Stimulated activated CD8-positive, alpha-beta memory T cell treated with anti-CD3 and anti-CD28 coated beads, Interleukin-15, amount 100 ng/mL, for 24 hours (primary cell): ENCODE measurements at places on chromosomes 6 and 20.
A peak's percentile ranks its signal among the peaks of the same experiment; 100 is the strongest.

DNA sequence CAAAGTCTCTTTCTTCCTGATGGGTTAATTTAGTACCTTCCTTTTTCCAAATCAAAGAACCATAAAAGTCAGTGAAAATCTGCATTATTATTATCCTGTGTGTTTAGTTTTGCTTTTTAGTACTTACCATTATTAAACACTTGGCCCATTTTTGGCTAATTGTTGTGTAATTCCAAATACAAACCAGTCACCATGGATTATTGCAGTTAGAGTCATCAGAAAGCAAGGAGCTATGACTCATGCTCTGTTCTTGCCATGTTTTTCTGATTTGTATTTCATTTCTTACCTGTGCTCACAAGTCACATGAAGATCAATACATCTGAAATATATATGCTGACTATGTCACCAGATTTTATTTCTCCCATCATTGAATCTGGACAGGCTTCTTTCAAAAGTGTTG is 31.3 kb downstream of the SLC22A3 start:
- DNase-seq, result no peak

DNA sequence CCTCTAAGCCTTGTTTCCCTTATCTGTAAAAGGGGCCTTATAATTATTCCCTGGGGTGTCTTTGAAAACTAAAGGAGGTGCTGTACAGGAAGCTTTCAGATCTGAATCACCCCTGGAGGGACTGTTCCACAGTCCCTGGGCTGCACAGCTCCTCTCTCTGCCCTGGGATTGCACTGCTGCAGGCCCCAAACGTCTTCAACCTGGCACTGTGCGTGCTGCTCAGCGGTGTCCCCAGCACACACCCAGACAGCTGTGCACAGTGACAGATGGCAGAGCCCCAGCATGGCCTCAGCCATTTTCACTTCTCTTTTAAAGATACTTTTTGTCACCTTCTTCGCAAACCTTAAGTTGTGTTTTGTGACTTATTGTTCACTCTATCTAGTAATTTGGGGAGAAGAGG is 50.7 kb upstream of the INSM1 start:
- DNase-seq, result no peak

- no peak for DNase-seq
Measured at GRCh38 chr6:40848038-40848437, 191.0 kb downstream of the UNC5CL start.

GRCh38 chr6:109690373-109690736 is 647 bp downstream of the AK9 start:
- peak; percentile 25 for DNase-seq

DNA sequence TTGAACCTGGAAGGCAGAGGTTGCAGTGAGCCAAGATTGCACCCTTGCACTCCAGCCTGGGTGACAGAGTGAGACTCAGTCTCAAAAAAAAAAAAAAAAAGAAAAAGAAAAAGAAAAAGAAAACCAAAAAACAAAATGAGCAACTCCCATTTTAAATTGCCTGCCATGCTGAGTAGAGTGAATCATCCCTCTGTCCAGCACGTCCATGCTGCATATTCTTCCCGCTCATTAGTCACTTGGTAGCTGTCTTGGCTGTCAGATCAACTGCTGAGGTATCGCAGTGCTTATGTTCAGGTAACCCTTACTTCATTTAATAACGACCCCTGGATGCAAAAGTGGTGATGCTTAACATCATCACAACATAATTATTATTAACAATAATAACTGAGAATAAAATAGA is 72.6 kb upstream of the RNF24 start:
- no peak for DNase-seq

GRCh38 chr6:88565836-88566235 is 397.6 kb downstream of the RNGTT start:
- no peak for DNase-seq

DNA sequence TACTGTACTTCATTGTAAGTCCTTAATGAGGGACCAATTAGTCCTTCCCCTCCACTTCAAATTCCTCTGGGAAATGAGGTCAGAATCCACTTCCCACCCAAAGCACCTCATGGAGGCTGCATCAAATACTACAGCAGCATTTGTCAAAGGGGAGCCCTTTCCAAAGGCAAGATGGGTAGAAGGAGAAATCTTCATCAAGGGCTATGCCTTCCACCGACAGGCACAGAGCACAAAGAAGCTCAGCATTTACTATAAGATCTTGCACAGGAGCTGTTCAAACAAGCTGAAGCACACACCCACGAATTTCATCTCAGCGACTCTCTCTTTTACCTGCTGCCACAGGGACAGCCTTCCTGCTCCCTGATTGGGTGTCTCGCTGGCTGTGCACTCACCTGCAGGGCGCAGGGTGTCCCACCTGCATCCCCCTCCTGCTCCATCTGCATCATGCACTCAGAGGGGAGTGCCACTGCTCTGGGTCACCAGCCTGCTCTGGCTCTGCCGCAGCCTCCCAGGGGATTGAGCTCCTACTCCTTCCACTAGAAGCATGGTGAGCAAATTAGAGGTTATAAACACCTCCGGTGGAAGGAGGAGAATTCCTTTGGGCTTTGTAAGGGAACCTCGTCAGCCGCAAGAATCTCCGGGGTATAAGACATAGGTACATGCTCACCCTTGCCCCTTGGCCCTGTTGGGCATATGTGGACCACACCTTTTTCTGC is 164.5 kb downstream of the ATXN1 start:
- no peak for DNase-seq

GRCh38 chr6:101830501-101831031 is 437.1 kb downstream of the GRIK2 start:
- DNase-seq, result no peak
